Stimulated activated CD4-positive, alpha-beta T cell treated with anti-CD3 and anti-CD28 coated beads, Interleukin-15, amount 100 ng/mL, for 1 hour (primary cell): ENCODE measurements at places on chromosomes 7 and 10.
A peak's percentile ranks its signal among the peaks of the same experiment; 100 is the strongest.

- DNase-seq, result no peak
Observed at GRCh38 chr10:125030567-125031197, 88.8 kb downstream of the ZRANB1 start.

DNA sequence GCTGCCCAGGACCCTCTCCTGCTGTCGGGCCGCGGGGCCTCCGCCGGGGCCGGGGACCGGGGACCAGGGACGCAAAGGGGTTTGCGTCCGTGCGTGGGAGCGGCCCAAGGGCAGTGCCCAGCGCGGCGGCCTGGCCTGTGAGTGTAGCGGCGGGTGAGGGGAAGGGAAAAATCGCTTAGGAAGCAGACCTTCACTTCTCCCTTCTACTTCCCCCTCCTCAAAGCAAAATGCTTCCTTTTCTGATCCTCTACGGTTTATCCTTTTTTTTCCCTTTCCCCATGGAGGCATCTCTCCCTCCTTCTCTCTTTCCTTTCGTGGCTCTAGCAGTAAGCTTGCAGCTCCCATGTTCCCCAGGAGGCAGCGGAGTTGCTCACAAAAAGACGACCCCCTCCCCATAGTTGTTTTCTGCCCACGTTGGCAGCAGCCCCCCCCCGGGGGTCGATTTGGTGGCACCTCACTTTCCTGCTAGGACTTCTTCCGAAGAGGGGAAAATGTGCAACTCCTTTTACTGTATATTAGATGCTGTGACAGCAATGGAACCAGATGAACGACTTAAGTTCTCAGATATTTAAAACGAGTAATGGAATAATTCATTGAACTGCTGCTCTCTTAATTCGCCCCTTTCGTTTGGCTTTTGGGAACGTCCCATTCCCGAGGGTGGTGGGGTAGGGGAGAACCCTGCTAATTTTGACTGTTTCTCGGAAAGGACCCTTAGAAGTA lies 724 bp downstream of the CAPZA2 start:
- no peak for DNase-seq

DNA sequence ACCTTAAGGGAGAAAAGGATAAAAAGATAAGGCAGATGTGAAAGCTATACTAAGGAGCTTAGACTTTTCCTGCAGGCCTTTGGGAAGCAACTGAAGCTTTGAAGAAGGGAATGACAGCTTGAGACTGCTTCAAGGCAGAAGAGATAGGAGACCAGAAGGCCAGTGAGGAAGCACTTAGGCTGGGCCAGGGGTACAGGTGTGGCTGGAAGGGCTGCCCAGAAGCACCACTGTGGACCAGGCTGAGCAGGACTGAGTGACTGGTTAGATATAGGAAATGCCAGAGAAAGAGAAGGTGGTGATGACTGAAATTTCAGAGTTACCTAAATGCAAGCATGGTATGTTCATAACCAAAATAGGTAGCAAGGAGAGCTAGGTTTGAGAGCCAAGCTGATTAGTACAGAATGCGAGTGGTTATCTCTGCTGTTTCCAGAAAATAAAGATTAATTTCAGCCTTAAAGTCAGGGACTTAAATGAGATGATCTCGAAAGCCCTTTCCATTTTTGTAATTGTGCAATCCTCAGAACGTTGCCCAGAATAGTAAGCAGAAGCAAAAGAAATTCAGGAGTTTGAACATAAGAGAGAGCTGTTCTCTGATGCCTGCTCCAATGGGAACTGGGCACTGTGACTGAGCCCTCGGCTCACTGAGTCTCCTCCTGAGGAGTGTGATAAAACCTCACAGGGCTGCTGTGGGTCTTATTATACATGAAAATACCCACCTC lies 54.9 kb downstream of the MET start:
- no peak for DNase-seq

DNA sequence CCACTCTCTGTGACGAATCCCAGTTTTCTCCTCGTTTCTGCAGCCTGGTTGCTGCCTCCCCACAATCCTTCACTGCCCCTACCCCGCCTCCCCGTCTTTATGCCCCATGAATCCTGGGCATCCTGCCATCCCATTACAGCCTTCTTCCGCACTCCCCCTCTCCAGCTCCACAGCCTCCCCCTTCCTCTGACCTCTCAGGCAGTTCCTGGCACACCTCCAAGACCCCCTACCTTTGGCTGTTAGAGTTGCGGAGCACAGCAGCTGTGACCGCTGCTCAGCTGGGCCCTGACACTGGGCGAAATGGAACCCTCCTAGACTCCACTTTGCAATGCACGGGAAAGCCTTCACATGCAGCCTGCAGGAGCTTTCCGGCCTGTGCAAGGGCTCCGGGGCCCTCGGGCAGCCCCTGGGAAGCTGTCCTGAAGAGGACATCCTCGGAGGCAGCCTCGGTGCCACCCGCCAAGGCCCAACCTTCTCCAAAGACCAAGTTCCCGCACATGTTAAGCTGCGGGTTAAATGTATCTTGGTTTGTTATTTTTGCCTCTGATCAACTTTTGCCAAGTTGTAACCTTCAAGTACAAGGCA lies 400.7 kb upstream of the MKI67 start:
- no peak for DNase-seq

DNA sequence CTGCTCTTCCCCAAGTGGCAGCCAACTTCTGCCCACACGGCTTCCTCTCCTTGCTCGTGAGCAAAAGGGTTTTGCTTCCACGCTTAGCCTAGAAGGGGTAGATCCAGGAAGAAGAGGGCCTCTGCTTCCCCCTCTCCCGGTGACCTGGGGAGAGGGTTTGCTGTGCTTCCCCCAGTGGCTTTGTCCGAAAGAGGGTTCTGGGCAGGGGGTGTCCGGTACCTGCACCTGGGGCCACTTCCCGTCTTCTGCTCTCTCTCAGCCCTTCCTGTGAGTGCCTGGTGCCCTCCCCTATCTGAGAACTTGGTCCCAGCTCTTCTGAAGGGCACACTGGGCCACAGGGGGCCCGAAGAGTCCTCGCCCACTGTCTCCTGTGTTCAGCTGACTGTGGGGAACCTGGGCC lies 11.3 kb downstream of the JAKMIP3 start:
- DNase-seq, result no peak

GRCh38 chr7:158431941-158432347 lies 155.7 kb downstream of the PTPRN2 start:
- DNase-seq, result no peak

GRCh38 chr10:62637249-62638061 lies 167.1 kb upstream of the ADO start:
- peak; percentile 33 for DNase-seq

GRCh38 chr7:116293139-116293538 lies 82.8 kb downstream of the TES start:
- no peak for DNase-seq

DNA sequence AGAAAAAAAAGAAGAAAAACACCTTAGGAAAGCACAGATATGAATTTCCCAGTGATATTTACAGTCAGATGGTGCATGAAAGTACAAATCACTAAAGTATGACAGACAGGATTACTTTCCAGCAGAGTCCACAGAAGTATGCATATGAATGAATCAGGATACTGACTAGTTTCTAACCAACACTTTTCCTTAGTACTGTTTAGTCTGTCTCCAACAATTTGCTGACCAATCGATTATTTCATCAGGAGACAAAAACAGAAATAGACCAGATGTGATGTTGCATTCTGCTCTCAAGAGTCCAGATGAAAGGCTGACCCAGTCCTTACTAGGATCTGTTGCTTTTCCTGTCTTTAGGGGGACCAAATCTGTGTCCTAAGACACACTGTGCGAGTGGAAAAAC lies 14.6 kb downstream of the SLC35B4 start:
- no peak for DNase-seq

DNA sequence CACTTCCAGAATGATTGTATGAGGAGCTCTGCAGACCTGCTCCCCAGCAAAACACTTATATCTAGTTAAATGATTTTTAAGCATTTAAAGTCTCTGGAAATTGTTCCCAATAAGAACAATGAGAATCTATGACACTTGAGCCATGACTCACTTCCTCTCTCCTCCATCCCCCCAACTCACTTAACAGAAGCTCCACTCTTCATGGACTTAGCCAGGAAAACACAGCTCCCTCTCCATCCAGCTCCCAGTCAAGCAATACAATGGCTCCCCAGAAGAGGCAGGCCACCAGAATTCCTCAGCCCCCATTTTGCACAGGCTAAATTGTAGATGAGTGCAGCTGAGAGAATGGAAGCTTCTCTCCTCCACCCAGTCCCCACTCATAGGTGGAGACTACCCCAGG lies 27.0 kb downstream of the AOC1 start:
- no peak for DNase-seq
